ENCODE measurements at places on chromosomes 7 and 10. TPM values are rescaled to one million over a fixed set of nuclear protein-coding genes. Genes with fewer than 3 reads are reported as not detected.
A peak's percentile ranks its signal among the peaks of the same experiment; 100 is the strongest.

DNA sequence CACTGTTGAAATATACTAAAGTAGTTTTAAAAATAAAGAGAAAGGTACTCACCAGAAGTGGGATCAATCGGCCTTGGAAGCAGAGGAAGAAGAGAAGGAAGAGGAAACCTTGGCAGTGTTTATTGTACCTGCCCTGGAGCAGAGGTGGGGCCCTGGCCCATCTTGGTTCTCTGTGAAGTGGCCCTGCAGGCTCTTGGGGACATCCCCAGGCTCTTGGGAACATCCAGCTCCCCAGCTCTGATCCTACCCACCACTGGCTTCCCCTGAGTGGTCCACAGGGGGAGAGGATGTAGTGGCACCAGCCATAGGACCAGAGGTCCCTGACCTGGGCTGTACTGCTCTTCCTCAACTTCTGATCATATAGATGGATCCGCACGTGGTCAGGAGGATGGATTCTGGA, 22.3 kb upstream of the RET start:
- no peaks in the 10 kb centered on the region for H3K36me3 ChIP-seq
- peaks cover 25% of the 10 kb centered on the region for H3K27me3 ChIP-seq
- H3K4me3 ChIP-seq = no peak overlapping the region
- no peak overlapping the region for H3K27ac ChIP-seq
- peaks cover 7% of the 10 kb centered on the region for H3K4me1 ChIP-seq
- DNase-seq = no peak

GRCh38 chr10:69959911-69960310, 92.7 kb upstream of the MACROH2A2 start:
- peaks cover 11% of the 10 kb centered on the region for H3K27me3 ChIP-seq
- no peak for DNase-seq
- H3K4me1 ChIP-seq = peaks cover 5% of the 10 kb centered on the region

DNA sequence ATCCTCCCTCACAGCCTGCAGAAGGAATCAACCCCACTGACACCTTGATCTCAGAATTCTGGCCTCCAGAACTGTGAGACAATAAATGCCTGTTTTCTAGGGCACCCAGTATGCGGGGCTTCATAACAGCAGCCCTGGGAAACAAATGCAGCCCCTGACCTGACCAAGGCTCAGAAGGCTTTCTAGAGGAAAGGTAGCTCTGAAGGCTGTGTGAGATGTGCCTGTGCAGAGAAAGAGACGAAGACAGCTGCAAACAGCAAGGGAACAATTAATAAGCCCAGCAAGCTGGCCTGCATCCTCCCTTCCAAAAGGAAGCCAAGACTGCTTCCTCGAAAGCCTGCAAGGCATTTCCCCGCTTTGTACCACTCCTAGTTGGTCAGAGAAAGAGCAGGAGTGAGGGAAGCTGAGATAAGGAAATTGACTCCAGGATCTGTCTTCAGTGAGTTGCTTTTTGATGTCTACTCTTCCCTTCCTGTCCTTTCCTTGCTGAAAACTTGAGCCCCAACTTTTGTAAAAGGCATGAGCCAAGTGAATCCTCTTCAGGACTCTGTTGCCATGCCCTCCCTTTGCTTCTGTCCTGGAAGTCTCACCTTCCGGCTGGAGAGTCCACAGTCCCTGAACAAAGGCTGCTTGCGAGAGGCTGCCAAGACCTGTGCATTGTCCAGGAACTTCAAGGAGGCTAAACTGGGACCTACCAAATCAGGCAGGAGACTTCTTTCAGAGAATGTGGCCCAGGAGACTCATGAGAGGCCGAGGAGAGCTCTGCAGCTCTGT, 71.2 kb upstream of the ARID5B start:
- no peak for DNase-seq
- H3K36me3 ChIP-seq = no peaks in the 10 kb centered on the region
- H3K27ac ChIP-seq = no peak overlapping the region
- peaks cover 38% of the 10 kb centered on the region for H3K4me1 ChIP-seq
- H3K27me3 ChIP-seq = no peaks in the 10 kb centered on the region

DNA sequence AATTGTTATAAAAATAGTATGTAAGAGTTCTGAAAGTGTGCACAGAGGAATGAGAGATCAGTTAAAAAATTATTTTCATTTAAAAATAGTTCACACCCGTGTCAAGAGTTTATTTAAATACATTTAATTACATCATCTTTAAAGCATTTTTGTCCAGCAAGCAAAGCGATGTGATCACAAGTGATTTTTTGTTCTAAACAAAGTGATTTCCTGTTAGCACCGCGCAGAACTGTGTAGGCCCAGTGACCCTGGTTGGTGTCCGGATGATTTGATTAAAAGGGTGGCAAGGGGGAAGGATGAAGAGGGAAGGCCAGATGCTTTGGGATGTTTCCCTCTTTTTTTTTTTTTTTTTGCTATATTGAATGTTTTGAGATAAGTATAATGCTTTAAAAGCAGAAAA, 227.8 kb upstream of the PITRM1 start:
- H3K36me3 ChIP-seq = no peaks in the 10 kb centered on the region
- H3K27me3 ChIP-seq = peaks cover 19% of the 10 kb centered on the region
- no peak overlapping the region for H3K27ac ChIP-seq
- peaks cover 48% of the 10 kb centered on the region for H3K4me1 ChIP-seq
- no peak overlapping the region for H3K4me3 ChIP-seq

GRCh38 chr10:18204039-18204835, 64.0 kb downstream of the CACNB2 start:
- no peak overlapping the region for H3K4me3 ChIP-seq
- no peak for DNase-seq
- H3K4me1 ChIP-seq = no peaks in the 10 kb centered on the region
- H3K36me3 ChIP-seq = no peaks in the 10 kb centered on the region

- peaks cover 21% of the 10 kb centered on the region for H3K27me3 ChIP-seq
- H3K27ac ChIP-seq = no peak overlapping the region
- no peaks in the 10 kb centered on the region for H3K4me1 ChIP-seq
These were observed 64.0 kb downstream of the CAMK1D start for GRCh38 chr10:12413369-12413711.

The MCM10 gene
- total RNA-seq = 8.3 TPM

DNA sequence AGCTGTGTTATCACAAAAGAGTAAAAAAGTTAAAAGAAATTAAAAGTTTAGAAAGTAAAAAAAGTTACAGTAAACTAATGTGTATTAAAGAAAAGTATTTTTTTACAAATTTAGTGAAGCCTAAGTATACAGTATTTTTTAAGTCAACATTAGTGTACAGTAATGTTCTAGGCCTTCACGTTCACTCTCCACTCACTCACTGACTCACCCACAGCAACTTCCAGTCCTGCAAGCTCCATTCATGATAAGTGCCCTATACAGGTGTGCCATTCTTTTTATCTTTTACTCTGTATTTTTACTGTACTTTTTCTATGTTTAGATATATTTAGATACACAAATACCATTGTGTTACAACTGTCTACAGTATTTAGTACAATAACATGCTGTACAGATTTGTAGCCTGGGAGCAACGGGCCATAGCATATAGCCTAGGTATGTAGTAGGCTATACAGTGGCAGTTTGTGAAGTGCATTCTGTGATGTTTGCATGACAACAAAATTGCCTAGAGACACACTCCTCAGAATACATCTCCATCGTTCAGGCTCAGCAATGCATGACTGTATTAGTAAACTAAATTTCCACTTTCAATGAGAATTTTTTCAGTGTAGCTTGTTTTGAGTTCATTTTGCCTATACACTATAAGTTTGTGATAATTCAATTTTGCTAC, 539.9 kb upstream of the C7orf33 start:
- H3K4me3 ChIP-seq = no peak overlapping the region
- H3K27me3 ChIP-seq = no peaks in the 10 kb centered on the region
- no peak overlapping the region for H3K27ac ChIP-seq
- DNase-seq = no peak
- no peaks in the 10 kb centered on the region for H3K4me1 ChIP-seq

The ITPRID1 gene
- total RNA-seq = not detected

The DNTT gene
- total RNA-seq = not detected

The PWWP2B gene
- 4.9 TPM for total RNA-seq

GRCh38 chr10:63603709-63604445, 82.7 kb downstream of the REEP3 start:
- H3K27ac ChIP-seq = no peak overlapping the region
- H3K4me1 ChIP-seq = no peaks in the 10 kb centered on the region
- H3K36me3 ChIP-seq = no peaks in the 10 kb centered on the region
- no peaks in the 10 kb centered on the region for H3K27me3 ChIP-seq
- no peak overlapping the region for H3K4me3 ChIP-seq

The MYO3A gene
- total RNA-seq = not detected

DNA sequence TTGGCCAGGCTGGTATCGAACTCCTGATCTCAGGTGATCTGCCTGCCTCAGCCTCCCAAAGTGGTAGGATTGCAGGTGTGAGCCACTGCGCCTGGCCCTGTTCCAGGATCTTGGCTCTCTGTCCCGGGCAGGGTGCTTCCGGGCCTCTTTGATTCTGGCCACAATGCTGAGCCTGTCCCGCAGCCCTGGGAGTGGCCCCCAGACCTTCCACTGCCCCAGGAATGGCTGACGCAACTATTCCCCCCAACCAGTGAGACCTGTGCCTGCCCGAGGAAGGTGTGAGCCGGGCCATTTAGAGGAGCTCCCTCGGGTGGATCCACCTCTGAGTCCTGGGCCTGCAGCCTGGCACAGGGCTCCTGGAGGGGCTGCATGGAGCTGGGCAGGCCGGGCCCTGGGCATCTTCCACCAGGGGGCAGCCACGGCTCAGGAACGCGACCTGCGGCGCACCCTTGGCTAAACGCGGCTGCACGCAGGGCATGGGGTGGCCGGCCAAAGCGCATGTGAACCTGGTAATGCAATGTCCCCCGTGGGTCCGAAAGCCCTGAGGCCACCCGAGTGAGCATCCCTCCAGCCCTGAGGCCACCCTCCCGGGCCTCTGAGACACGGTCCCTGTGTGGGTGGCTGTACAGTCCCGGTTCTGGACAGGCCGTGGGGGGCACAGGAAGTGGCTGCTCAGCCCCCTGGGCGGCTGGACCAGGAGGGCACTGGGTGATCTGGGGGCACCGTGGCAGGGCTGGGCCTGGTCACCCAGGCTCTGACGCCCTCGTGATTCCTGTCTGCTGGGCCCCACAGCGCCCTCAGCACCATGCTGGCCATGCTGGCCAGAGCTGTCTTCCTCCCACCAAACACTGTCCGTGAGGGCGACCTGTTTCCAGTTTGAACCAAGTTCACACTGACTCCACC, 24.8 kb downstream of the GRIFIN start:
- H3K27me3 ChIP-seq = peaks cover 4% of the 10 kb centered on the region
- DNase-seq = peak; percentile 55
- no peaks in the 10 kb centered on the region for H3K36me3 ChIP-seq
- peaks cover under 1% of the 10 kb centered on the region for H3K4me1 ChIP-seq
- no peak overlapping the region for H3K27ac ChIP-seq

- DNase-seq = no peak
- no peaks in the 10 kb centered on the region for H3K4me1 ChIP-seq
- no peaks in the 10 kb centered on the region for H3K36me3 ChIP-seq
- H3K4me3 ChIP-seq = no peak overlapping the region
- no peak overlapping the region for H3K27ac ChIP-seq
These were observed 9.7 kb downstream of the CAMK1D start for GRCh38 chr10:12358863-12359564.

The TMEM196 gene
- total RNA-seq = not detected

DNA sequence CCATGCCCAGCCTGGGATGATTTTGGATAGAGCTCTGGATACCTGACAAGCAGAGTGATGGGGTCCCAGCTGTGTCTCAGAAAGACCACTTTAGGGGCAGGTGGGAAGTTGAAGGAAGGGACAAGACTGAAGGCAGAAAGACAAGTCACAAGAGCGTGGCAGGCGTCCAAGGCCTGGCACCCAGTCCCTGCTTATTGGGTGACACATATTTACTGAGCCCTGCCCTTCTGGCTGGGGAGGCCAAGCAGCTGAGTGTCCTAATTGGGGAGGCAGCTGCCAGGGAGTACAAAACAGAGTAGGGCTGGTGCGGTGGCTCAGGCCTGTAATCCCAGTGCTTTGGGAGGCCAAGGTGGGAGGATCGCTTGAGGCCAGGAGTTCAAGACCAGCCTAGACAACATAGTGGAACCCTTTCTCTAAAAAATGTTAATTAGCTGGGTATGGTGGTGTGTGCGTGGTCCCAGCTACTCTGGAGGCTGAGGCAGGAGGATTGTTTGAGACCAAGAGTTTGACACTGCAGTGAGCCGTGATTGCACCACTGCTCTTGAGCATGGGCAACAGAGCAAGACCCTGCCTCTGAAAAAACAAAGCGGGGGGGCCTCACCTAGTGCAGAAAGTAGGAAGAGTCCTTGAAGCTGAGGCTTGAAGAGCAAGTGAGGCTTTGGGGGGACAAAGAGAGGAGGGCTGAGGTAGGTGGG, 53.0 kb upstream of the GTF2I start:
- no peak for DNase-seq
- no peak overlapping the region for H3K4me3 ChIP-seq
- H3K4me1 ChIP-seq = peaks cover 28% of the 10 kb centered on the region
- H3K36me3 ChIP-seq = 0 out of 2 replicates have a peak, but pooled peaks cover under 1% of the 10 kb centered on the region
- peaks cover 4% of the 10 kb centered on the region for H3K27me3 ChIP-seq

DNA sequence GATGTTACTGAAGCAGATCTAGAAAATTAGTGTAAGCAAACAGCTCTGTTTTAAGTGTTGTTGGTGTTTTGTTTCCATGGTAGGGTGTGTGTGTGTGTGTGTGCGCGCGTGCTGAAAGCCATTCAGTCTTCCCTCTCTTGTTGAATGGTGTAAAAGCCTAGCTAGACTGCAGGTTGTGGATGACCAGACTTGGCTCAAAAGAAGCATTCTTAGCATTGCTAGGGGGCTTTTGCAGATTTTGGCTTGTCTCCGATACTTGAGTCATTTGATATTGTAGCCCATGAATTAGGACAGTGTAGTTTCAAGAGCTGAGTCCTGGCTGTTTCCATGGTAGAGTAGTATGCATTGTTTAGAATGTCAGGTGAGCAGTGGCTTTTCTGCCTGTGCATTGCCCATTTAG, 99.1 kb downstream of the SND1 start:
- peak overlapping the region; percentile 42 for H3K27ac ChIP-seq
- no peak overlapping the region for H3K4me3 ChIP-seq
- peaks cover 14% of the 10 kb centered on the region for H3K36me3 ChIP-seq

- H3K4me1 ChIP-seq = no peaks in the 10 kb centered on the region
- no peaks in the 10 kb centered on the region for H3K36me3 ChIP-seq
- no peaks in the 10 kb centered on the region for H3K27me3 ChIP-seq
- H3K27ac ChIP-seq = no peak overlapping the region
- no peak for DNase-seq
These were observed 266.8 kb upstream of the STEAP1 start for GRCh38 chr7:89887489-89887888.

DNA sequence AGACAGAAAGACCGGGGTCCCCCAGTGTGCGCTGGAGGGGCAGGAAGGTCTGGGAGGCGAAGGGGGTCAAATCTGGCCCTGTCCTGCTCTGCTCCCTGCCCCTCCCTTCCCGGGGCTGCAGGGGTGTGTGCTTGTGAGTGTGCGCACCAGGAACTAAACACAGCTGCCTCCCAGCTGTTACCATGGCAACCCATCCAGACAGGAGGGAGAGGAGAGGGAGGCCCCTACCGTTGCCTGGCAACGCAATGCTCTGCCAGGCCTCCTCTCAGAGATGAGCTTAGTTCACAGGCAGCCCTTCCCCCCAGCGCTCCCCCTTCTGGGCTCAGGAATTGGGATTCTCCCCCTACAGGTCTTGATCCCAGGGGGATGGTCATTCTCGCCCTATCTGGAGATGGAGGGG, 6.1 kb downstream of the NYAP1 start:
- H3K4me3 ChIP-seq = no peak overlapping the region
- DNase-seq = peak; percentile 86
- H3K36me3 ChIP-seq = no peaks in the 10 kb centered on the region
- peak overlapping the region; percentile 61 for H3K27ac ChIP-seq
- peaks cover 7% of the 10 kb centered on the region for H3K4me1 ChIP-seq
- H3K27me3 ChIP-seq = peaks cover 3% of the 10 kb centered on the region

The NEBL gene
- not detected for total RNA-seq

The FOXP2 gene
- 0.12 TPM for total RNA-seq

Measured in HFFc6 (cell line).